Hematopoietic multipotent progenitor cell (in vitro differentiated cells): ENCODE measurements at places on chromosomes 13 and 19.

DNA sequence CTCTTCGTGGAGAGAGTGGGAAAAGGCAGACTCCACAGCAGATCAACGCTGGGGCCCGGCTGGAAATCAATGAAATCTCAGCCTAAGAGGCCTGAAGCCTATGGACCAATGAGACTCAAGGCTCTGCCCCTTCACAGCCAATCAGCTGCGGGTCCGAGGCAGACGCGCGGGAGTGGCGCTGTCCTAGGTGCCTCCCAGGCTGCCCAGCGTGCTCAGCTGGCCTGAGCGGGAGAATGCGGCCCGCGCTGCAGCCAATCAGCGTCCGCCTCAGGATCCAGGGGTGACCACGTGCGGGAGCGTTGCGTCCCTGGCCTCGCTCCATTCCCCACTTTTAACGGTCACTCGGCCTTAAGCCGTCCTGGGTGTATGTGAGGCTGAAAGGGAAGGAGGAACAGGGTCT is at the start of gene ZBTB32:
TSS of gene ZBTB32 (plus strand) at position 341 of the 400 bp plus-strand sequence. CDS start 10,069 bp downstream, outside the sequence.
- DNase-seq: no peak

GRCh38 chr13:110565296-110565695 is 3.8 kb upstream of the RAB20 start:
- DNase-seq: no peak

DNA sequence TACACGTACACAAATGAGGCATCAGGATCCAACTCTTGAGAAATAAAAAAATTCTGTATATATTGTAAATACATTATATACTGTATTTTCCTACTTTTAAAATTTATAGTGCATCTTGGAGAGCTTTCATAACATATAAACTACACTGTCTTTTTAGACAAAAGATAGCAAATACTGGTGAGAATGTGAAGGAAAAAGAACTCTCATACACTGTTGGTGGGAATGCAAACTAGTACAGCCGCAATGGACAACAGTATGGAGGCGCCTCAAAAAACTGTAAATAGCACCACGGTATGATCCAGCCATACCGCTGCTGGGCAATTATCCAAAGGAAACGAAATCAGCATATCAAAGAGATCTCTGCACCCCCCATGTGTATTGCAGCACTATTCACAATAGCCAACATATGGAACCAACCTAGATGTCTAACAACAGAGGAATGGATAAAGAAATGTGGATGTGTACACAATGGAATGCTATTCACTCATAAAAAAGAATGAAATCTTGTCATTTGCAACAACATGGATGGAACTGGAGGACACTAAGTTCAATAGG is 292.4 kb downstream of the EFNB2 start:
- no peak for DNase-seq

GRCh38 chr13:96904232-96904631 is 90.0 kb downstream of the OXGR1 start:
- no peak for DNase-seq

GRCh38 chr19:29681422-29682235 is 16.4 kb downstream of the PLEKHF1 start:
- no peak for DNase-seq

DNA sequence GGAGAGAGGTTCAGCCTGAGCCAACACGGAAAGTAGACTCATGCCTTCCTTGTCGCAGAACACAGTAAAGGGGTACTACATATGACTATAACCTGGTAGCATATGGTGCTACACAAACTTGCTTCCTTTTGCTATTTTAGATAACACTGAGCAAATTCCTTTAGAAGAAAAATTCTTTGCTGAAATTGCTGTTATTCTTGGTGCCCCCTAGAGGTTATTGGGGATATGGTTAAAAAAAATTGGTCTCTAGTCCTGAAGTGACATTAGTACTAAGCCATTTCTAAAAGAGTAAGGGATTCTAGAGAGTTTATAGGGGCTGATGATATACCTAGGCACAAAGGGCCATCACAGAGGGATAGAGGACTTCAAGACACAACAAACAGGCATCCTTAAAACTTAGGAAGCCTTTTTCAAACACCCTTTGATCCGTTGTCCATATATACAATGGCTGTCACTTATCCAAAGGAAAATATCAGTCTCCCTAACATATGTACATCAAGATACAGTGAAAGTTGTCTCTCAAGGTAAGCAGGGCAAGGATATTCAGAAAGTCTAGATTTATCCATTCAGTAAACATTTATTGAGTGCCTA is 13.9 kb upstream of the HS6ST3 start:
- DNase-seq: no peak

DNA sequence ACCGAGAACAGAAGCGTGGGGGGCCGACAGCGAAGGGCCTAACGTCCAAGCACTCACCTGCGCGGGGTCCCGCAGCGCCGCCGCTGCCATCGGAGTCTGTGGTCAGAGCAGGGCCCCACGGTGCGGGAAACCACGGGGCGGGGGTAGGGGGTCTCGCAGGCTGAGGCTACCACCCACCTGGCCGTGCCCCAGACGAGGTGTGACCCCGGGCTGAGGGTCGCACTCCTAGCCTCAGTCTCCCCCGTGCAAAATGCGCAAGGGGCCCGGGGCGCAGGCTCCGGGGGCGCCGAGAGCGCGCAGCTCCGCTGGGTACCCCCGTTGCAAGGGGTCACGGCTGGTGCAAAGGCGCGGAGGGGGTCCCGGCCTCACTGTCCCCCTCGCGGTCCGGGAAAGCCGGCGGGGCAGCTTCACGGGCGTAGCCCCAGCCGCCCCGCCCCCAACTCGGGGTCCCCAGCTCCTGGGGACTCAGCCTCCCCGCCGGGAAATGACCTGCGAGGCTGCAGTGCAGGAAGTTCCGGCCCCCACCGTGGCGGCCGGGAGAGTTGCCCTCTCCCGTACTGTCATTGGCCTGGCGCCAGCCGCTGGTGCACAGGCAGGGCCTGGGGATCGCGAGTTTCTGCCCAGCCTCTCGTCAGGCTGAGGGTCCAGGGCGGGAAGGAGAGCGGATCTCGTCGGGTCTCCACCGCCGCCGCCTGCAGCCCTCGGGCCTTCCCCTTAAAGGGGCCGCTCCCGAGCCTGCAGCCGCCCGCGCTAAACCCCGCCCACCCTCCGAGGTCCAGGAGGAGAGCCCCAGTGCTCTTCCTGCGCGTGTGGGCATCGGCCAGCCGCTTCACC is at the start of gene ZNF792:
TSS of gene ZNF792 (minus strand) at position 657 of the 834 bp plus-strand sequence. CDS start at position 90, 567 bp downstream.
- DNase-seq: peak; percentile 58

GRCh38 chr19:30647891-30648720 is 275.9 kb downstream of the ZNF536 start:
- DNase-seq: no peak

GRCh38 chr13:46184277-46184699 is 2.3 kb upstream of the LCP1 start:
- peak; percentile 83 for DNase-seq

DNA sequence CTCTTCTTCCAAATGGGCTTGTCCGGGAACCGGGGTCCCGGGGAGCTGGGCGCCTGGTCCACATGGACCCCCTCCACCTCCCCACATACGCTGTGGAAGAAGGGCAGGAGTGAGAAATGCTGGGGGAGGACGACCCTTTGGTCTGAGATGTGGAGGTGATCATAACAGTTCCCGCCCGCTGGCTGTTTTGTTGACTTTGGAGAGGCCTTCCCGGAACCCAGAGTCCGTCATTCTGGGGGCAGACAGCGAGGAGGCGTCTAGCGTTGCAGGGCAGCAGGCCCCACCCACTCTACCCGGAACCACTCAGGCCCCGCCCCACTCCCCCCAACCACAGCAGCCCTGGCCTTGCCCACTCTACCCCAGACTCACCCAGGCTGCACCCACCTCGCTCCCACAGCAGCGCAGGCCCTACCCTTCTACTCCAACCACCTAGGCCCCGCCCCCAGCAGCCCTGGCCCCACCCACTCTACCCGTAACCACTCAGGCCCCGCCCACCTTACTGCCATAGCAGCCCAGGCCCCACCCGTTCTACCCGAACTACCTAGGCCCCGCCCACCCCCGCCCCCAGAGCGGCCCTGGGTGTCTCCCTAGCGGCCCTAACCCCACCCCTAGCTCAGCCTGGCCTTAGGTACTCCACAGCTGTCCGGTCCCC is 7.1 kb downstream of the GPR108 start:
- peak; percentile 50 for DNase-seq

GRCh38 chr19:10095622-10095947 is 6.9 kb downstream of the ANGPTL6 start:
- no peak for DNase-seq

DNA sequence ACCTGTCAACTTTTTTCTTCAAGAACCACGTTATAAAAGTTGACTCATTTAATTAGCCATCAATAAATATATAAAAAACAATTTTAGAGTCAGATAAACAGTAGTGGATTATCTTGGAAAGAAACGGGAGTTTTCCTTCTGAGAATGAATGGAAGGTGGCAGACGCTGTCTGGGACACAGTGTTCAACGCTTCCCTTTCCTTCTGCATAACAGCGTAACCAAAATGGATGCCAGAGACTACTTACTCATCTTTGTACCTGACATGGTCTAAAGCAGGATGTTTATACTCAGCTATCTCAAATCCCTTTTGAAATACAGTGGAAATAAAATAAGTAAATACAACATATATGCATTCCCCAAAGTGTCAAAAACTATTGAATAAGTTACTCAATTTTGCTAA is 195.2 kb downstream of the LHFPL6 start:
- DNase-seq: no peak

- no peak for DNase-seq
Measured at GRCh38 chr13:98548230-98548629, 28.7 kb downstream of the STK24 start.

DNA sequence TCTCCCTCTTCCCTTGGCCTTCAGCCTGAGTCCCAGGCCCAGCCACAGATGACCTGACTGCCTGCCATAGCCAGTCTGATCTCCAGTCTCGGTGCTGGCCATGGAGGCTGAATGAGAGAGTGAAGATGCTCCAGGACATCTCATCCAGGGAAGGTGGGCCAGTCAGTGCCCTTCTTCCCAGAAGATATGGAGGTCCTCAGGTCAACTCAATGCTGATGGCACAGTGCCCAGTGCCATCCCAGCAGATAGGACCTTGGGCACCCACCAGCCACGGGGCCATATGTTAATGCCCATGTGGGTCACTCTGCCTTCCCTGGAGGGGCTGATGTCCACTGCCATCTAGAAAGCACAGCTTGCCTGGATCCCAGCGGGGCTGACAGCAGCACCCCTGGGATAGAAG is 7.2 kb downstream of the VSTM2B start:
- DNase-seq: no peak

DNA sequence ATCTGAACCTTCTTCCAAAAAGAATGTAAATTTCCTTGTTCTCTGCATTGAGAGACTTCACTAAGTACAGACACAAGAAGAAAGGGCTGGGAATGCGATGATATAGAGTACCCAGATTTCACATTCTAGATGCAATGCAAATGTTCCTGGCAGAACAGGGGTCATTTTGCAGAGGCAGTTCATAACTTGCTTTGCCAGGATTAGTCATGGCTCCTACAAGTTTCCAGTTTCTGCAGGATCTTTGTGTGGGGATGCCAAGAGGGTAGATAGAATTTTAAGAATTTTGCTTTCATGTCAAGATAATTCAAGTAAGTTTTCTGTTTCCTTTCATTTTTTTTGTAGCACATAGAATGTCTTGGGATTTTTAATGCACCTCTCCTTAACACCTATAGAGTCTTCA is 181.2 kb downstream of the FGF9 start:
- no peak for DNase-seq

GRCh38 chr13:31860002-31860401 is 120.7 kb downstream of the RXFP2 start:
- no peak for DNase-seq

DNA sequence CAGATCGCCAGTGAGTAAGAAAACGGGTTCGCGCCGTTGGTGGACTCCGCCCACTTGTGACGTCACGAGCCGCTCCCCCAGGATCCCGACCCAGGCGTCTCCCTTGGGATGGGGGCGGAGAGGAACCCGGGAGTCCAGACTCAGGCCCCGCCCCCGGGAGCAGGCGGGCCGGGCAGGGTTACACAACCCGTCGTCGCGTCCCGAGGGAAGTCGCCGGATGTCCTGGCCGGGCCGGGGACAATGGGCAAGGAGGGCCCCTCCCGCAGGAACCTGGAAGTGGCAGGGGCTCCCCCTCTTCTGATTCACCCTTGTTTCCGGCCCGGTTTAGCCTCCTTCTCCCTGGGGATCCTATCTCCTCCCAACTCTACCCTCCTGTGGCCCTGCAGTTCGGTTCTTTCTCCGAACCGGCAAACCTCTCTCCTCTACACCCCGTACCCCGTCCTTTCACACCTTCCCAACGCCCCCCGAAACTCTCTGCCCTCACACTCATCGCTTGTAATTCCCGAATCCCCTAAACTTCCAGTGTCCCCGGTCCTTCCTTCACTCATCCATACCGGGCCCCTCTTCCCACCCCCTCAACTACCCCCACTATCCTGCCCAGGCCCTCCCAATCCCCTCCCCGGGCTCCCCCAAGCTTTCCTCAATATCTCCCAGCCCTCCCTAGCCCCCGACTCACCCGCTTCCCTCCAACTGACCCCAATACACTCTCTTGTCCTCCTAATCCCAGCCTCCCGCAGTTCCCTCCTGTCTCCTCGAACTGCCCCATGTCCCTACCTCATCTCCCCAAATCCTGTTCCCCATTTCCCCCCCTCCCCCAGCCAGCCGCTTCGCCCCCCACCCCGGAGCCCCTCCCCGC is 20.0 kb upstream of the ERCC1 start:
- peak; percentile 63 for DNase-seq

- peak; percentile 93 for DNase-seq
Measured at GRCh38 chr19:11355160-11356073, at the start of gene PLPPR2. PLPPR2 (plus strand) TSS chr19:11355432; CDS start chr19:11357674, 2,242 bp downstream.

GRCh38 chr13:113393226-113393562 is 29.3 kb upstream of the GRTP1 start:
- DNase-seq: no peak

DNA sequence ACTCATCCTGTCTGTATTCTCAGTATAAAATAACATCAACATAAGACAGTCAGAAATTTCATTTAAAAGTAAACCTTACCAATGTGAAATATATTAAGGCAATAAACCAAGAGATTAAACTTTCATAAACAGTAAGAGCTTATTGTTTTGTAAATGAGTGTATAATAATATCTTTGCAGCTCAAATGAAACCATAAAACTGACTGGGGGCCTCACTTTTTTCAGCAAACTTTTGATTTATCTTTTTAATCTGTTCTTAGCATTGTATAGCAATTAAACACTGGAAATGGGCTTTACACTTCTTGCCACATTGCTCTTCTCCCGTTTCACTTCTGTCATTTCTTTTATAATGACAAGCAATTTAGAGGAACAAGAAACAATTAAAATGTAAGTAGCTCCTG is 580.3 kb downstream of the GPC6 start:
- no peak for DNase-seq

DNA sequence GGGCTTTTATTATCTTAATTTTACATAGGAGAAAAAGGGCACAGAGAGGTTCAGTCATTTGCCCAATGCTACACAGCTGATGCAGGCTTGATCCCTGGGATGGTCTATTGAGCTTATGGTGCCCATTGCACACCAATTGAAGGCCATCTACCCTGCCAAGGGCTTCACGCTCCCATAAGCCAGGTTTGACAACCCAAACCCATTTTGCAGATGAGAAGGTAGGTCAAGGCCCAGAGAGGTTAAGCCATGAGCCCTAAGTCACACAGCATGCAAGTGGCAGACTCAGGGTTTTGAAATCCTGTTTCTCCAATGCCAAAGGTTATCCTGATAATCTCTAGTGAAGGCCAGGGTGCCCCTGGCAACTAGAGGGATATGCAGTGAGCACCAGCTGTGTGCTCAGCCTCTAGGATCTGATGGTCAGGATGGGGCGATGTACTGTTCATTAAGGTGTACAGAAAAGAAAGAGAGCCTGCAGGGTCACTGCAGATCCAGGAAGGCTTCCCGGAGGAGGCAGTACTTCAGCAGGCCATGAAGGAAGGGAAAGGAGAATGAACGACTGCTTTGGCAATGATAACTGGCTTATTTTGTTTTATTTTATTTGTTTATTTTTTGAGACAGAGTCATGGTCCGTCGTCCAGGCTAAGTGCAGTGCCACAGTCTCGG is 8.1 kb downstream of the CREB3L3 start:
- no peak for DNase-seq

- DNase-seq: no peak
Measured at GRCh38 chr19:47419030-47419783, at the start of gene MEIS3. MEIS3 (minus strand) TSS chr19:47419527; CDS start chr19:47419081, 446 bp downstream.
